ENCODE measurements at places on chromosomes 5 and 9.

- H3K27me3 ChIP-seq = no peaks in the 10 kb centered on the region
- no peaks in the 10 kb centered on the region for H3K4me1 ChIP-seq
- H3K36me3 ChIP-seq = no peaks in the 10 kb centered on the region
- DNase-seq = no peak
- H3K4me3 ChIP-seq = no peak overlapping the region
- no peak overlapping the region for H3K27ac ChIP-seq
These were observed 1939.8 kb downstream of the EFNA5 start for GRCh38 chr5:105730982-105731381.

DNA sequence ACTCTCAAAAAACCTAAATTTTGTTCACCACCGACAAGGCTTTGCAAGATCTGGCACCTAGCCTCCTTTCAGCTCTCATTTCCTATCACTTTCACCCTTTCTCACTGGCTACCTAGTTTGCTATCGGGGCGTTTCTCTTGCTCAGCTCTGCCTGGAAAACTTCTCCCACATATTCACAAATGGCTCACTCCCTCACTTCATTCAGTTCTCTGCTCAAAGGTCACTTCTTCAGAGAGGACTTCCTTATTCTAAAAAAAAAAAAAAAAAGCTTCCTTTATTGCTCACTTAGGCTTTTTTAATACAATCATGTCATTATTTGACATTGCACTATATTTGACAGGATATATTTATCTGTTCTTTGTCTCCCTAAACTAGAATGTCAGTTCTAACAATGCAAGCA, 2.1 kb upstream of the SLC25A46 start:
- no peak for DNase-seq
- peaks cover 17% of the 10 kb centered on the region for H3K4me1 ChIP-seq
- H3K4me3 ChIP-seq = no peak overlapping the region

DNA sequence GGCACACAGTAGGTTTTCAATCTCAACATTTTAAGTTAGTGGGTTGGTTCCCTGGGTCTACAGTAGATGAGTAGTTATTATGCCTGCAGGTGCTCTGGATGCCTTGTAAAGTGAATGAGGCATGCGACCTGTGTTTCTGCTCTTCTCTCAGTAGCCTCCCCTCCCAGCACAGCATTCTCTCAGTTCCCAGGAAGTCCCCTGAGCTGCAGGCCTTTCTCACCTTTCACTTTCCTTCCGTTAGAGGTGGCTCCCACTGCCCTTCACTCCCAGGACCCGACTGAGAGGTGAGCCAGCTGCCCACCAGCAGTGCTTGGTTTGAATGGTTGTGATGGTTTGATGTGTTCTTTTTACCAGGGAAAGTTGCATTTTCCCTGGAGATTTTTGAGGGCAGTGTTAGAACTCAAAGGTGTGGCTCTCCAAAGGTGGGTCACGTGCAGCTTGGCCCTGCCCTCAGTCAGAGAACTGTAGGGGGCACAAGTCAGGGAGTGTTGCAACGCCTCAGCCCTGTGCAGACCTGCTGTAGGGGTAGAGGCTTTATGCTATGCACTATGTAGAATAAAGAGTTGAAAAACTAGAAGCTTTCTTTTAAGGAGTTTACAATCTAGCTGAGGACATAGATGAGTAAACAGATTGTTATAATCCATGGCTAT, 173.8 kb downstream of the NTRK2 start:
- no peaks in the 10 kb centered on the region for H3K4me1 ChIP-seq
- H3K27ac ChIP-seq = no peak overlapping the region
- H3K36me3 ChIP-seq = no peaks in the 10 kb centered on the region
- no peak for DNase-seq

DNA sequence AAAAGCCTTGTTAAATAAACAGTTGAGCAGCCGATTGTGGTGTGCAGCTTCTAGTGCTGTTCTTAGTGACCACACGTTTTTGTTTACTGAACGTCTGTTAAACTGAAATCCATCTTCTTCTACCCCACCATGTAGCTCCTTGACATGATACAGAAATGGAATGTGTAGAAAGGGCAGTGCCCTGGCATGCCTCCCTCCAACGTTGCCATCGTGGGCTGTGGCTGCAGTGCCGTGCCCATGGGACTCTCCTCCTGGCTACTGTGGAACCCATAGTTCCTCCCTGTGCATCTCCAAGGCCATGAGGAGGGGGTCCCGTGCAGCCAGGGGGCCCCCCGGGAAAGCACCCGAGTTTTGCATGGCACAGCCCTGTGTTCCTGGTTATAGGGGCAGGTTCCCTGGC, 23.3 kb upstream of the TGFBI start:
- H3K4me3 ChIP-seq = no peak overlapping the region
- H3K36me3 ChIP-seq = no peaks in the 10 kb centered on the region
- DNase-seq = no peak
- H3K4me1 ChIP-seq = no peaks in the 10 kb centered on the region
- H3K27me3 ChIP-seq = no peaks in the 10 kb centered on the region

DNA sequence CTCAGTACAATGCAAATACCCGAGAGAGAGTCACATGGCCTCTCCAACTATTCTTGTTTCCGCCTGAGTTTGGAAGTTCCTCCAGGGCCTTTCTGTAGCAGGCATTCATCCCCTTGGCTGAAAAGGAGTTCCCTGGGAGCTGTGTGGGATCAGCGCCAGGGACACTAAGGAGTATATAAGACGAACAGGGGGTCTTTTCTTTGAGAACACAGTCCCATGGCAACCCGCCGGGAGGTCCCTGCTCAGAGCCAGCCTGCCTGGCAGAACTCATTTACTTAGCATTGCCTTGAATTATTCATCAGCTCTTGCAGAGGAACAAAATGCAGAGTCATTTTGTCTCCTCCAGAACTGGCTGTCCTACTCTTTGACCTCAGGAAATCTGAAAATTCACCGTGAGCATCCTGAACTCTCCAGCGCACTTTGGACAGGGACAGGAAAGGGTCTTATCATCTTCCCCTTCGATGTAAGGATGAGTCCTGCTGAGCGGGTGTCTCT, 120.4 kb upstream of the OSMR start:
- no peak for DNase-seq
- no peak overlapping the region for H3K4me3 ChIP-seq
- no peak overlapping the region for H3K27ac ChIP-seq
- H3K36me3 ChIP-seq = no peaks in the 10 kb centered on the region

GRCh38 chr5:151357097-151357496, 9.7 kb upstream of the SLC36A2 start:
- H3K27ac ChIP-seq = no peak overlapping the region
- no peaks in the 10 kb centered on the region for H3K27me3 ChIP-seq
- no peaks in the 10 kb centered on the region for H3K4me1 ChIP-seq
- H3K4me3 ChIP-seq = no peak overlapping the region

All from CD8-positive, alpha-beta memory T cell (primary cell).